MV-4-11 (cell line): ENCODE measurements at places on chromosomes 13 and 19.
A peak's percentile ranks its signal among the peaks of the same experiment; 100 is the strongest.

DNA sequence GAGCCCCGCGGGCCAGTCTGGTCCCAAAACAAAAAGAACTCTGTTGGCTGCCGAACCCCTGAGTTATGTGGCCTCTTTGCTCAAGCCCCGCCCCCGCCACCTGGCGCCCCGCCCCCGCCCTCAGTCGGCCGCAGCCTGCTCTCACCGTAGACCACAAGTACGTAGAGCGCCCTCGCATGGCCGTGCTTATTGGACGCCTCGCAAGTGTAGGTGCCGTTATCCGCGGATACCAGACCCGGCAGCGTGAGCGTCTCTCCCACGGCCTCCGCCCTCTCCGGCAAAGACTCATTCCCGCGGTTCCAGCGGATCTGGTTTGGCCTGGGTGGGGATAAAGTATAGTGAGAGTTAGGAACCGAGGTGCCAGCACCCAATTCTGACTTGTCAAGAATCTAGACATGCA, 5.5 kb upstream of the ZNF428 start:
- peak; percentile 57 for DNase-seq

DNA sequence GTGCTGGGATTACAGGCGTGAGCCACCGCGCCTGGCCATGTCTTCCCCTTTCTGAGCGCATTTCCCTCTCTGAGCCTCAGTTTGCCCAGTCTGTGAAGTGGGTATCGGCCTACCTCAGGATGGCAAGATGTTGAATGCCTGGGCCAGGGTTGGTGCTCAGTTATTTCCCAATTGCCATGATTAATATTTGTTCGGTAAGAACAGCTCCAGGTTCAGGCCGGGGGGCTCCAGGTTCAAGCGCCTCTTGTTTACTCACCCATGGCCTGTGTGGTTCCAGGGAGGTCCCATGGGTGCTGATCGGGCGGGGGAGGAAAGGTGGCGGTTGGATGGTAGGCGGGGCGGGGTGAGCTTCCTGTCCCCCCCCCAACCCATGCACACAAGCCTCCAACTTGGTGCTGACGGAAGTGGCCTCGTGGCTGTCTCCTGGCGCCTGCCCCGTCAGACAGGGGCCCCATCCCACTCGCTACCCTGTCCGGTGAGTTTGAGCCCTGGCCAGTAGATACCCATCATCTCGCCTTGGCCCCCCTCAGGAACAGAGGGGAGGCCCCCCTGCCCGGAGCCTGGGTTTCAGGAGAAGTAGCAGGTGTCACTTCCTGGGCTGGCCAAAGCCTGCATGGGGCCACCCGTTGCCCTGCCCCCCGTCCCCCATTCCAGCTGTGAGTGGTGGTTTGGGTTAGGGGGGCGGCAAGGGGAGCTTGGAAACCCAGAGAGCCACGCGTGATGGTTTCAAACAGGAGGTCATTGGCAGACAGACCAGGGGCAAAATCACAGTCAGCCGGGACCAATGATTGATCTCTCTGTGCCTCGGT, at the start of gene FCHO1:
Gene FCHO1, plus strand, starts transcription at position 375 of the 809 bp plus-strand sequence. CDS start 3,688 bp downstream, outside the sequence.
- DNase-seq: peak; percentile 84

DNA sequence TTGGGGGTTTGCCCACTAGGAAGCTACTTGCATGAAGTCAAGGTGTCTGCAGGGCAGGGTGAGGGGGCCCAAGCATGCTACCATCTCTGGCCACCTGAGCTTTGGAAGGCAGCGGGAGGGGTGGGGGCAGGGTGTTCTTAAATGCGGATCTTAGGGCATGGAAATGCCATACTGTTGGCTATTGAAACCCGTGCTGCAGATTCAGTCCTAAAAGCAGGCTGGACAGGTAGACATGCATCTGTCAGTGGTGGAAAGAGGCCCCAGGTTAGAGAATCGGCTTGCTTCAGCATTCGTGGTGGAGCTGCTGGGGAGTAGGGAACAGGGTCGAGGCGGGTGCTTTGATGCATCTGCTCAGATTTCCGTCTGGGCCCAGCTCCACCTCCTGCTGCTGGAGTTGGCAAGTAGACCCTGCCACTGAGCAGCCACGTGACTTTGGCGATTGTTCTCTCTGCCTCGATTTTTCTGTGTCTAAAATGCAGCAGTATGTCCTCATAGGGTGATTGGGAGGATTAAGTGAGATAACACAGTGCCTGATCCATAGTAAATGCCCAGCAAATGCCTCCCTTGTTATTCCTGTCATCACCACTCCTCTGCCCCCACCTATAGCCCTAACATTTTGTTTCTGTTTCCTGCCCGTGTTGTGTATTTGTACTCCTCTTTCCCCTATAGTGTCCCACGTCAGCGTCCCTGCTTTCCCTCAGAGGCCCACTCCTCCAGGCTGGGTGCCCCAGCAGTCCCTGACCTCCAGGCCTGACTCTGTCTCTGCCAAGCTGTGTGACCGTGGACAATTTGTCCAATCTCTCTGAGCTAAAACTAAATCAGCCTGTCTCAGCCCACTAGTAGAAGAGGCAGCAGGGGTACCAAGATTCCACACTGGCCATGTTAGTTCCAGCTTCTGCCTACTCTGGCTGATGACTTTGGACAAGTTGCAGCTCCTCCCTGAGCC, 5.8 kb downstream of the PPP1R37 start:
- DNase-seq: no peak

DNA sequence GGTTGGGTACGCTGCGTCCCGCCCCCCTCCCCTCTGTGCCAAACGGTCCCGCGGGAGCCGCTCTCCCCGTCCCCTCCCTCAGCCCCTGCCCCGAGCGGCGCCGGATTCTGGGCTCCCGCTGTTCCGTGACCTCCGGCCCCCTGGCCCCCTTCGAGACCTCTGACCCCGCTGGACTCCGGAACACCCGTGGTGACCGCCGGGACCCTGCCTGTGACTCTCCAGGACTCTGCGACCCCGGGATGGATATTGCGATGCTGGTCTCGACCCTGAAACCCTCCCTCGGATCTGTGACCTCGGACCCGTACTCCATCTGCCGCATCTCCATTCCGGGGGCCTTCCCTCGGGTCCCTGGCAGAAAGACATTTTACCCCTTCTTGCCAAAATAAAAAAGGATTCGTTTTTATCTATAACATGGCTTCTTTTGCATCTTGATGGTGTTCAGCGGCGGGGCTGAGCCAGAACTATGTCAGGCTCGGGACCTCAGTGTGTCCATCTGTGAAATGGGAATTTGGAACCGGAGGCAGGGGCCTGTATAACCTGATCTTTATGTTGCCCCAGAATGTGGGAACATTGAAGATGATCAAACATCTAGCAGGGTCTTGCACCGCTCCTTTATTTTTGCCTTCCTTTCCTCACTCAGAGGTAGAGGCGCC, 654 bp upstream of the MEGF8 start:
- DNase-seq: no peak

DNA sequence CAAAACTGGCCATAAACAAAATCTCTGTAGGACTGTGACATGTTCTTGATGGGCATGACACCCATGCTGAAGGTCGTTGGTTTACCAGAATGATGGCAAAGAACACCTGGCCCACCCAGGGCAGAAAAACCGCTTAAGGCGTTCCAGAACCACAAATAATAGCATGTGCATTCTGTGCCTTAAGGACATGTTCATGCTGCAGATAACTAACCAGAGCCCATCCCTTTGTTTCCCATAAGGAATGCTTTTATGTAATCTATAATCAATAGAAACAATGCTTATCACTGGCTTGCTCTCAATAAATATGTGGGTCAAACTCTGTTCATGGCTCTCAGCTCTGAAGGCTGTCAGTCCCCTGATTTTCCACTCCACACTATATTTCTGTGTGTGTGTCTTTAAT, 11.2 kb upstream of the ZNF578 start:
- DNase-seq: no peak

- DNase-seq: no peak
Observed at GRCh38 chr13:20033486-20033885, 75.0 kb downstream of the ZMYM2 start.

GRCh38 chr13:27170221-27170515, 1.4 kb downstream of the USP12 start:
- DNase-seq: peak; percentile 70

DNA sequence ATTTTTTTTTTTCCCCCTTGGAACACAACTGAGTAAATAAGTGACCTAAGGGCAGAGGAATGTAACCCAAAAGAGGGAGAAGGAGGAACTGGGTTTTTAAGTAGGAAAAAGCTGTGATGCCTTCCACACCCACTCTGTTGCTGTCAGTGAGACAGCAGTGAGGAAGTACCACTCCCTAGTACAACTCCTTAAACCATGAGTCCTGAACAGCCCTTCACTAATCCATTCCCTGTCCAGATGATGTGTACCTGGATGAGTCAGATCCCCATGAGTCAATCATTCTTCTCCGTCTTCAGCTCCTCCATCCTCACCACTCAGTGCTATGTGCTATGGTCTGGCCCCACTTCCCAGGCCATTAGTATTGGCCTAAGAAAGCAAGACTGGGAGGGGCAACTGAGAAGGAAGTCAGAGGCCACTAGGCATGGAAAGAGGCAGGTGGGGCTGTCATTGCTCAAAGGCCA, 12.9 kb upstream of the CXCL17 start:
- DNase-seq: no peak

- DNase-seq: no peak
Observed at GRCh38 chr13:18964942-18965341, 216.7 kb downstream of the TUBA3C start.

GRCh38 chr13:75175575-75175974, 306.4 kb downstream of the TBC1D4 start:
- peak; percentile 38 for DNase-seq

- no peak for DNase-seq
Observed at GRCh38 chr19:10339977-10340376, 553 bp upstream of the ICAM3 start.

DNA sequence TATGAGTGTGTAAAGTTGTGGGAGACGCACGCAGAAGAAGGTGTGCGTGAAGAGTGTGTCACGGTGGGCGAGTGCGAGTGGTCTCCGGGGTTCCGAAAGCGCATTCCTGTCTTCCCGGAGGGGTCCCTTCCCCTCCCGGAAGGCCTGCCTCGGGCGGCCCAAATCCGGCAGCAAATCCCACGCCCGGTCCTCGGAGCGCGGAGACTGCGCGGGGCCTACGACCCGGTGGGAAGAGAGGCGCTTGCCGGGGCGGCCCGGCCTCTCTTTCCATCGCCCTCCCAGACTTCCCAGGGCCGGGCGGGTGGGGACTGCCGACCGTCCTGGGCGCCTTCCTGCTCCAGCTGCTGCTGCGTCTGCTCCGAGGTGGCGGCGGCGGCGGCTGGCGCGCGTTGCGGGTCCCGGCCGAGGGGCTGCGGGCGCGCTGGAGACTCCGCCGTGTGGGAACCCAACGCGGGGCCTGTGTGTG, 2.1 kb downstream of the ZIC5 start:
- DNase-seq: no peak

DNA sequence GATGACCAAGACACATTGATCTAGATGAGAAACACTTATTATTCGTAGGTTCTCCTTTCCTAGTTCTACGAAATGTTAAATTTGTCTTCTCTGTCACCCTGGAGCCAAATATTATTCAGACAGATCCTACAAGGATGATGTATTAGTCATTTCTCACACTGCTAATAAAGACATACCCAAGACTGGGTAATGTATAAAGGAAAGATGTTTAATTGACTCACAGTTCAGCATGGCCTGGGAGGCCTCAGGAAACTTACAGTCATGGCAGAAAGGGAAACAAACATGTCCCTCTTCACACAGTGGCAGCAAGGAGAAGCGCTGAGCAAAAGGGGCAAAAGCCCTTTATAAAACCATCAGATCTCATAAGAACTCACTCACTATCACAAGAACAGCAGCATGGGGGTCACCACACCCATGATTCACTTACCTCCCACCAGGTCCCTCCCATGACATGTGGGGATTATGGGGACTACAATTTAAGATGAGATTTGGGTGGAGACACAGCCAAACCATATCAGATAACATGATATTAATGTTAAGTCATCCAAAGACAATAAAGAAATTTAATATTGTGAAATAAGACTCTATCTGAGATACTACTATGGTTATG, 1248.8 kb upstream of the SLC10A2 start:
- DNase-seq: no peak

- peak; percentile 32 for DNase-seq
Observed at GRCh38 chr19:41621226-41621625, 5.6 kb downstream of the CEACAM4 start.

DNA sequence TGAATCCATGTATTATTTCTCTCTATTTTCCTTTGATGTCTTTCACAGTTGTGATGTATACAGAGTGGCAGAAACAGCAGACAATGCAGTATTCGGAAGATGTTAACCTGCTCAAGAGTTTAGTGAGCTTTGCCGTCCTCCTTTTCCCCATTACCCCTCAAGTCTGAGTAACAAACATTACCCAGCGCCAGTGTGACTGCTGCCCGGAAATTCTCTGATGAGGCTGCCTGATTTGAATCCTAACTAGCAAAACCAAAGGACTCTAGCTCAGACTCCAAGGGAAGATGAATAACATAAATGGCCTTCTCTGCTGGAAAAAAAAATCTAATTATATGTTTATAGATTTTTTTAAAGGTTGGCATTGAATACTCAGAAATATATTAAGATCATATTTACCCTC, 247.3 kb upstream of the SOX21 start:
- DNase-seq: no peak

GRCh38 chr19:9720541-9720940, 45.6 kb upstream of the ZNF562 start:
- no peak for DNase-seq

DNA sequence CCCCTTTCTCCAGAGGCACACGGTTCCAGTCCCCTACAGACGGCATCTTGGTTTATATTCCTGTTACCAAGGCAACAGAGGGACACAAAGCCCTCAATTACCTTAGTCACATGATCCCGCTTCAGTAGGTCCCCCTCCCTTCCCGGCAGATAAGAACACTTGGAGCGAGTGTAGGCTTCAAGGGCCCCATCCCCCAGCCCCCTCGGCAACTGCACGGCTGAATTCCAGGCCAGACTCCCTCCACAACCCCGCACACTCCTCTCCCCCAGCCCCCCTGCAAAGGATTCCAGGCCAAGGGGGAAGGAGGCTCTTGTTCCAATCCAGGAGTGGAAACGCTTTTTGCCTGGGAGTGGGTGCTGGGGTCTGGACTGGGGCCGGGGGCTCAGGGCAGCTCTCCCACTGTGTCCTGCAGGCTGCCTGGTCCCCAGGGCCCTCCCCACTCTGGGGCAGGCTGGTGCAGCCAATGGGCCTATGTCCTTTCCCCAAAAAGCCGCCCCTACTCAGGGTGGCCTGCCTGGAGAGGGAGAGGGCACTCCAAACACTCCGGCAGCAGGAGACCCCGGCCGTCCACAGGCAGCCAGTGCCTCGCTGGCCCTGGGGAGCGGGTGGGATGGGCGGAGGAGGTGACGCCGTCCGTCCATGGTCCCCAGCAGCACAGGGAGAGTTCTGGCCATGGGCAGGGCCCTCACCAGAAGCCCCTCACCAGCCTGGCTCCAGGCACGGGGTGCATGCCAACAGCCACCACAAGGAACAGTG, 62.6 kb downstream of the MLLT1 start:
- DNase-seq: no peak

GRCh38 chr13:106786006-106786563, 218.1 kb upstream of the ARGLU1 start:
- peak; percentile 83 for DNase-seq

DNA sequence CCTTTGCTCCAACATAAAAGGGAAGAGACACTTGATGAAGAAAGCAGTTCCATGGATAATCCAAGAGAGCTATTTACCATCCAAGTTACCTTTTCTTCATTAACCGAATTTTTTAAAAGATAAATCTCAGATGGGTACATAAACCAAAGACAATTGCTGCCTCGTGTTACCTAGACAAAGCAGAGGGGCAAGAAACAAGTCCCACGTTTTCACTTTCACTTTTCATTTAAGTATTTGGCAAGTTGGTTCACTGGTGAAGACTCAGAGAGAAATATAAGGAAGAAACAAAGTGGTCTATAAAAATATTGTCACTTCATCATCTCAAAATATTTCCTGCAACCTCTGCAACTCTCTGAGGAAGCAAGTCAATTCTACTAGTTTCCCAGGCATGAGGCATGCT, 446.1 kb downstream of the FGF14 start:
- no peak for DNase-seq
